ENCODE measurements at places on chromosomes 3 and 15.
A peak's percentile ranks its signal among the peaks of the same experiment; 100 is the strongest.

GRCh38 chr15:35491999-35492398 lies 54.0 kb downstream of the DPH6 start:
- DNase-seq = no peak

DNA sequence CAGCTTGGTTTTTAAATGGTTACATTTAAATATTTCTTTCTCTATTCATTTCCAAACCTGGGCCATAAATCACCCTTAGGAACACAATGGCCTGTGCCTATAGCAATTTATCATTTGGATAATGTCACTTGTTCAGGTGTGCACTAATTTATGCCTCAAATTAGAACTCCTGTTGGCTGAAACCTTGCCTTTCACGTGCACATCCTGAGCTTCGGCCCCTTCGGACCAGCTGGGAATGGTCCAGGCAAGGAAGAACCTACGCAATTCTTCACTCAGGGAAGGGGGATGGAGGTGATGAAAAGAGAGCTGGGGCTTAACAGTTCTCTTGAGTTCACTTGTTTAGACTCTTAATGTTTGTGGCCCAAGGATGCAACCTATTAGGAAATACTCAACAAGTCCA lies 324.1 kb upstream of the ICE2 start:
- no peak for DNase-seq

GRCh38 chr3:38453075-38453912 lies at the start of gene ACVR2B:
TSS of gene ACVR2B (plus strand) at chr3:38453890. CDS start at chr3:38454323, 433 bp downstream.
- peak; percentile 92 for DNase-seq

GRCh38 chr3:7332696-7333095 lies 471.8 kb downstream of the GRM7 start:
- no peak for DNase-seq

GRCh38 chr15:64854041-64854440 lies 12.3 kb downstream of the PLEKHO2 start:
- no peak for DNase-seq

GRCh38 chr15:80878242-80878866 lies 99.2 kb downstream of the CEMIP start:
- no peak for DNase-seq
